ENCODE measurements at places on chromosomes 3 and 15. TPM values are rescaled to one million over a fixed set of nuclear protein-coding genes. Genes with fewer than 3 reads are reported as not detected.

Gene GOLGA6L9
- total RNA-seq = 4.9 TPM

Gene ANKRD34C
- total RNA-seq = not detected

Gene ANKRD63
- not detected for total RNA-seq

Gene CEMIP
- 0.07 TPM for total RNA-seq

Gene TMCO5A
- total RNA-seq = not detected

Gene PDIA3
- total RNA-seq = 244 TPM

Gene SPINK8
- total RNA-seq = not detected

Gene SCN5A
- 6.4 TPM for total RNA-seq

Gene LMCD1
- total RNA-seq = 221 TPM

Gene LRRC3B
- total RNA-seq = not detected

Gene UTS2B
- 2.5 TPM for total RNA-seq

Gene SLC51A
- not detected for total RNA-seq

Gene TGM5
- not detected for total RNA-seq

Gene MAGEF1
- total RNA-seq = 32.5 TPM

Gene LSAMP
- 12.2 TPM for total RNA-seq

Gene CACNA1D
- 0.21 TPM for total RNA-seq

Gene LRRC31
- total RNA-seq = not detected

Gene LIPH
- total RNA-seq = 2.5 TPM

Gene ROBO2
- 1.4 TPM for total RNA-seq
